ENCODE measurements at places on chromosomes 3 and 15. TPM values are rescaled to one million over a fixed set of nuclear protein-coding genes. Genes with fewer than 3 reads are reported as not detected.

DNA sequence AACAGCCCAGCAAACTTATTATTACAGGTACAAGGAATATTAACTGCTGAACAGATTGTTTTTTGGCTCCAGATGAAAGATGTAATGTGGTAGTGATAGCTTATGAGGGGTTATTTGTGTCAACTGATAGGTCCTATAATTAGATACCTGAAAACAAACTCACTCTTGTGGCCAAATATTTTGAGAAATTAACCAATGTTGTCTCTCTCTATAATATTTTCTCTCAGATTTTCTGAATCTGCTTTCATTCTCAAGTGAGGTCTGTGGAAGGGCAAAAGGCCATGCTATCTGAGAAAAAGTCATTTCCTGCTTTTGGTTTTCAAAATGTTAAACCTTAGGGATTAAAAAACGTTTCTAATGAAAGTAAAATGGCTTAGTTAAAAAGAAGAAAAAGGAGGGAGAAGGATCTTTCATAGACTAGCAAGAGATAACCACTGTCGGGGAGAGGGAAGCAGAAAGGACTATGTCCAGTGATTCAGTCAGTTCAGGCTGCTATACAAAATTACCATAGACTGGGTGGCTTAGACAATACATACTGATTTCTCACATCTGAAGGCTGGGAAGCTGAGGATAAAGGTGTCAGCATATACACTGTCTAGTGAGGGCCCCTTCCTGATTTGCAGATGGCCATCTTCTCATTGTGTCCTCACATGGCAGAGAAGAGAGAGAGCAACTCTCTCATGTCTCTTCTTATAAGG lies 277.5 kb upstream of the P2RY1 start:
- no peak for DNase-seq
- no peaks in the 10 kb centered on the region for H3K27me3 ChIP-seq
- H3K36me3 ChIP-seq, result no peaks in the 10 kb centered on the region
- peaks cover 8% of the 10 kb centered on the region for H3K4me1 ChIP-seq
- H3K27ac ChIP-seq, result peak overlapping the region; percentile 47

- DNase-seq, result no peak
- H3K4me1 ChIP-seq, result no peaks in the 10 kb centered on the region
Observed at GRCh38 chr3:104198131-104198530, 1168.6 kb upstream of the ALCAM start.

GRCh38 chr3:196537319-196537984 lies 22.3 kb upstream of the SMCO1 start:
- peaks cover 14% of the 10 kb centered on the region for H3K4me1 ChIP-seq
- H3K27ac ChIP-seq, result no peak overlapping the region

GRCh38 chr15:88580532-88580931 lies 34.1 kb upstream of the DET1 start:
- no peak overlapping the region for H3K27ac ChIP-seq
- H3K4me3 ChIP-seq, result no peak overlapping the region
- no peak for DNase-seq
- H3K27me3 ChIP-seq, result peaks cover 6% of the 10 kb centered on the region
- no peaks in the 10 kb centered on the region for H3K36me3 ChIP-seq
- H3K4me1 ChIP-seq, result no peaks in the 10 kb centered on the region

DNA sequence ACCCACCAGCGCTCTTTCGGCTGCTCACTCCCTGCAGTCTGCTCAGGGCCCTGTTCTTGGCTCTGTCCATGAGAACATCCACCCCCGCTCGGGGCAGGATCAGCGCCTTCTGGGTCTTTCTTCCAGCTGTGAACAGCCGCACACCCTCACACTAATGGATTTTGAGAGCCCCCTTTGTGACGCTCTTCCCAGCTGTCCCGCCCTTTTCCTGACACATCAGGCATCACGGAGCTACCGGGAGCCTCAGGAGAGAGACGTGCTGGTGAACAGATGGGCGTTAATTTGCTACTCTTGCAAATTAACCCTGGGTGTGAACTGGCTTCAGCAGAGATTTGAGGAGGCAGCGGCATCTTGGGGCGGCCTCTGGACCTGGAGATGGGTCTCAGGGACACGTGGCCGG lies 113.0 kb downstream of the TMEM266 start:
- no peak for DNase-seq
- H3K36me3 ChIP-seq, result no peaks in the 10 kb centered on the region

The CLRN1 gene
- total RNA-seq, result not detected

DNA sequence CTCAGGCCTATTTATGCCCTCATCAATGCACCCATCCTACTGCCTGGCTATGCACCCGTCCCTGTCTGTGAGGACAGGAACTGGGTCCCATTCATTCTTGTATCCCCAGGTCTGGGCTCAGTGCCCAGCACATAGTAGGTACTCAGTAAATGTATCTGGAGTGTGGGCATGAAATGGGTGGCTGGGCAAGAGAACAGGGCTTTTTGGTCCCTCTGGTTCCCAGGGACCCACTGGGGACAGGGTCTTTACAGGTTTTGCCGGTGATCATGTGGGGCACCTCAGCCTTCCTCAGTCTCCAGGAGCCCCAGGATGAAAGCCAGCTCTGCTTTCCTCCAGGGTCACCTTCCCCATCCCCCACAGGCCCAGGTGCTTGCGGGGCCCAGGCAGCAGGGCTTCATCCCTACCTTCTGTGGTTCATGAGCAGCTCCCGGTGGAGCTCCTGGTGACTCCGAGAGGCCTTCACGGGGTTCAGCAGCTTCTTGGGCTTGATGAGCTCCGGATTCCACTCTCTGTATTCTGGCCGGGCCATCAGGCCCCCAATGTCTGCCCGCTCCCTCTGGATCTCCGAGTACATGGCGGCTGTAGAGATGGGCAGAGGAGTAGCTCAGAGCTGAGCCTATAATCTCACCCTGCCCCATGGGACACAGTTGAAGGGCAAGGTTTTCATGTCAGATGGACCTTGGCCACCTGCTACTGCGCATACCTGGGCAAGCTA lies 7.7 kb downstream of the FAM107A start:
- DNase-seq, result no peak
- no peaks in the 10 kb centered on the region for H3K36me3 ChIP-seq
- H3K27ac ChIP-seq, result no peak overlapping the region
- H3K27me3 ChIP-seq, result no peaks in the 10 kb centered on the region
- no peak overlapping the region for H3K4me3 ChIP-seq

The TMEM266 gene
- total RNA-seq, result 0.34 TPM

DNA sequence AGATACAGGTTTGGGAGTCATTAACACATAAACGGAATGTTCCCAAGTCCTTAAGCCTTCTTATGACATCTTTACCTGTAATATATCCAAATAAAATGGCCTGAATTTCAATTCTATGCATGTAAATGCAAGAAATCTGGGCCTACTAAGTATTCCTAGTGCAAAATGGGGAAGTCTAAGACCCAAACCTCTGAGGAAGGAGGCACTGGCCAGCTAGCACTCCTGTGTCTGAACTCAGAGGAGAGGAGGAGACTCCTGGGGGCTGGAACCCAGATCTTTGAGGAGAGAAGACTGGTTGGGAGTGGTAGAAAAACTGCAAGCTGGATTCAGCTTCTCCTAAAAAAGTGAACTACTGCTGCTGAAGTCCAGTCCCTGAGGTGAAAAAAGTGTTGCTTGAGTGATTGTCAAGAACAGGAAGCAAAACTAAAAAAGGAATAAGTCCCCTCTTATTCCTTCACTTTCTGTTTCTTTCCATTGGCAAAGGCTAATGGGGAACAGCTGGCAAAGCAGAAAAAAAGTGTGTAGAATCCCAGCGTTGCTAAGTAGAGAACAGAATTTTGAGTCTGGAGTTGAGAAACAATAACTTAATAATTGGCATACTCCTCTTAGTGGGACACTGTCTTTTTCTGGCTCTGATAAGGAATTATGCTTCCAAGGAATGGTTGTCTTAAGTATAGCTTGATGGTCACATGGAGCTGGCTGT lies 54.8 kb upstream of the ATP2C1 start:
- no peak overlapping the region for H3K4me3 ChIP-seq
- no peaks in the 10 kb centered on the region for H3K36me3 ChIP-seq
- no peak for DNase-seq
- peaks cover under 1% of the 10 kb centered on the region for H3K27me3 ChIP-seq
- H3K4me1 ChIP-seq, result peaks cover 7% of the 10 kb centered on the region
- H3K27ac ChIP-seq, result no peak overlapping the region

- no peak for DNase-seq
- H3K27me3 ChIP-seq, result no peaks in the 10 kb centered on the region
- H3K27ac ChIP-seq, result no peak overlapping the region
- no peaks in the 10 kb centered on the region for H3K36me3 ChIP-seq
- H3K4me1 ChIP-seq, result no peaks in the 10 kb centered on the region
Observed at GRCh38 chr3:97575742-97576141, 188.8 kb upstream of the ARL6 start.

DNA sequence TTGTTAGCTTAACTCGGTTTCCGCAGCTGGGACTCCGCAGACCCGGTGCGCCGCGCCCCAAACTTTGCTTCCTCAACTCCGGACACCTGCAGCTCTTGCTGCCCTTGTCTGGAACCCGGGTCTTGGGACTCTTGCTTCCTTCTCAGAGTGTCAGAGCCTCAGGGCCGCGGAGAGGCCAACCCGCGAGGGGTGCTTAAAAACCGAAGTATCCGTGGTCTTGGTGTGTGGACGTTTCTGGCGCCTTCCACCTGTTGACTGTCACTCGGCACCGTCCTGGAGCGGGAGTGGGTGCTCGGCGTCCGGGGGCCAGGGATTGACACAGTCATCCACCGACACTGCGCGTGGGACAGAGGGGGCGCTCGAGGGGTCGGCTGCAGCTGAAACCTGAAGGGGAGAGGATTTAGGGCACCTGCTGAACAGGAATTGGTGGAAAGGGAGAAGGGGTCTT lies 386 bp downstream of the SQOR start:
- H3K4me3 ChIP-seq, result peak overlapping the region; percentile 82
- no peak overlapping the region for H3K27ac ChIP-seq
- H3K36me3 ChIP-seq, result no peaks in the 10 kb centered on the region
- DNase-seq, result peak; percentile 50
- peaks cover 69% of the 10 kb centered on the region for H3K27me3 ChIP-seq

GRCh38 chr3:161576714-161577510 lies 80.3 kb downstream of the OTOL1 start:
- H3K4me3 ChIP-seq, result no peak overlapping the region
- H3K4me1 ChIP-seq, result peaks cover 38% of the 10 kb centered on the region
- no peaks in the 10 kb centered on the region for H3K27me3 ChIP-seq
- DNase-seq, result no peak
- H3K36me3 ChIP-seq, result no peaks in the 10 kb centered on the region

DNA sequence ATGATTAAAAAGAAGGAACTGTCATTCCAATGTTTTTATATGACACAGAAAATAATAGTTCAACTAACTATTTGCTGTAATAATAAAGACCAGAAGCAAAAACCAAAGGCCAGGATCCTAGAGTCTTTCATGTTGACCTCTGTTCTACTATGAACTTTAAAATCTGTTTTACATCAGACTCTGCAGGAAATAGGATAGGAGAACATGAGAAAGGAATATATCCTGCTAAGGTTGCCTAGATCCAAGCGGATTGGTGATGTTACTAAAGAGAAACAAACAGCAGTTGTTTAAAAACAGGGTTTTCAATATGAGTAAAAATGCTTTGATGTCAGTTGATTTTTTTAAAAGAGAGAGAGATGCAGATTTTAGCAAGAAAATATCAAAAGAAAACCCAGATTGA lies 549.6 kb downstream of the ZIC1 start:
- H3K27ac ChIP-seq, result no peak overlapping the region
- DNase-seq, result no peak
- no peak overlapping the region for H3K4me3 ChIP-seq
- H3K36me3 ChIP-seq, result peaks cover 11% of the 10 kb centered on the region
- H3K4me1 ChIP-seq, result peaks cover 25% of the 10 kb centered on the region

The MOBP gene
- not detected for total RNA-seq

DNA sequence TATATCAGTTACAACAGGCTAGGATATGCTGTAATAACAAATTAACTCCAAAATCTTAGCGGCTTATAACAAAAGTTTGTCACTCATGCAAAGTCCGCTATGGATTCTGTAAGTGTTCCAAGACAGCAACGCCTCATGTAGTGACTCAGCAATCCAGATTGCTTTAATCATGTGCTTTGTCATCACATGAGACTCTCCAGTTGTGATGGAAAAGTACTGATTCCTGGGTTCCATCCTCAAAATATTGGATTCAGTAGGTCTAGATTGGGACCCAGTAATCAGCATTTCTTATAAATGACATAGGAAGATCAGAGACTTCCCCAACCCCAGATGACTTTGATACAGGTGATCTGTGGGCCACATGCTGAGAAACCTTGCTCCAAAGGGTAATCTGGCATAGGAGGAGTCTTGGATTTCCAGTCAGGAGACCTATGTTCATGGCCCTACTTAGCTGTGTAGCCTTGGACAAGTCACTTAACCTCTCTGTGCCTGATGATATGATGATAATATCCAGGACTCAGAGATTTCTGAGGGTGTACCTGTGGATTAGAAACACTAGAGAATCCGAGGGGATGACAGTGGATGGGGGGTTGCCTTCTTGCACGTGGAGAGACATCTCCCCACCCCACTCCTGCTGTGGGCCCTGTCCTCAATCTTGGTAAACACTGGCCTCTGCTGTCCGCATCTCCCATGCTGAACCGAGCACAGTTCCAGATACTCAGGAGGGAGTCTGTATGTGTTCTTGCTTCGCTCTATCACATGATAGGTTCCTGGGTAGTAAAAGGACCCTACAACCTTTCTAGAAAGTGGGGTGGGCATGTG lies 65.5 kb downstream of the CORO2B start:
- no peaks in the 10 kb centered on the region for H3K27me3 ChIP-seq
- no peak overlapping the region for H3K27ac ChIP-seq
- H3K4me3 ChIP-seq, result no peak overlapping the region
- H3K4me1 ChIP-seq, result peaks cover 32% of the 10 kb centered on the region

DNA sequence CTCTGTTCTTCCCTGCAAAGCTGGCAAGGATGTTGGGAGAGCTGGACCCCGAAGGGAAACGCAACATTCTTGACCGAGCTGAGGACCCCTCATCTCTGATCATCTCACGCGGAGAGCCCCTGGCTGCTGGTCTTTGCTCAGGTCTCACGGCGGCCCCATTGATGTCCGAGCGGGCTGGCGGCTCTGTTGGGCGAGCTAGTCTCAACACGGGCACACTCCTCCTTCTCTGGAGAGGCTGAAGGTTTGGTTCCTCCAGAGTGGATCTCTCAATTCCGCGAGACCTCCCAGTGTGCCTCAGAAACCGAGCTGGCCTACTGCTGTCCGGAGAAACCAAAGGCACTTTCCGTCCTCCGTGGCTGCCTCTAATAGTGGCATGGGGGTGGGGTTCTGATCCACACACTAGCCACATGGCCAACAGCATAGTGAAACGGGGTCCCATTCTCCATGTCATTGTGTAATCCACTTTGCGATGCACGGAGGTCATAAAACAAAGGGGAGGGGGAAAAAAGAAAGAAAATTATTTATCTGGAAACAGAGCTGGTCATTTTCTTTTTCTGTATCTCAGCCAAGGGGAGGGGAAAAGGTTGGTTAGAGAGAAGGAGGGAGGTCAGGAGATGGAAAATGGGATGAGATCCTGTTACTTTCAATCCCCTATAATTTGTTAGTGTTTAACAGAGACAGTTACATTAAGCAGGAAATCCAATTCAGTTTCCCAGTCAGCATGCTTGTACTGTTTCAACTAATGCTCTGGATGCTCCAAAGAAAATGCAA lies 1.3 kb downstream of the CCDC80 start:
- DNase-seq, result no peak
- peaks cover 12% of the 10 kb centered on the region for H3K36me3 ChIP-seq
- H3K27me3 ChIP-seq, result no peaks in the 10 kb centered on the region
- H3K27ac ChIP-seq, result no peak overlapping the region
- peaks cover 43% of the 10 kb centered on the region for H3K4me1 ChIP-seq

The P2RY14 gene
- not detected for total RNA-seq

- H3K4me1 ChIP-seq, result peaks cover 39% of the 10 kb centered on the region
- H3K36me3 ChIP-seq, result no peaks in the 10 kb centered on the region
- H3K27me3 ChIP-seq, result peaks cover 3% of the 10 kb centered on the region
- H3K27ac ChIP-seq, result no peak overlapping the region
- no peak for DNase-seq
- no peak overlapping the region for H3K4me3 ChIP-seq
Observed at GRCh38 chr3:182524711-182525401, 268.4 kb upstream of the ATP11B start.

The GOLGA6L9 gene
- 6.4 TPM for total RNA-seq

The AGTR1 gene
- 2.1 TPM for total RNA-seq

Measured in neural crest cell (in vitro differentiated cells).